Stimulated activated CD4-positive, alpha-beta T cell treated with anti-CD3 and anti-CD28 coated beads, Interleukin-1b, Interleukin-23, amount 100 ng/mL, for 48 hours (primary cell): ENCODE measurements at places on chromosomes 2 and 18.

DNA sequence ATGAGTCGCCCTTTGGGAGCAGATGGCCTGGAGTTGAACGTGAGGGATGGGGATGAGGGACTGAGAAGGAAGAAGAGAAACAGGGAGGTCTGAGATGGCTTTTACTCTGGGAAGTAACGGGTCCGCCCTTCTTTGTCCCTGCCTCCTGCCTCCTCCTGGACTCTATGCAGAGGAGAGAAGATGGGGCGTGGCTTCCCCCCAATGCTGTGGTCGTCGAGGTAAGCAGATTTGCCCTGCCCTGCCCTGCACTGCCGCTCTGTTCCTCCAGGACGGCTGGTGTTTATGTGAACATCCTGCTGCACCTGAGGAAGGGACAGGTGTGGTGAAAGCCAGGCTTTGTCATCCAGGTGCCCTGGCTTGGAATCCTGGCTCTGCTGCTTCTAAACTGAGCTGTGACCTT lies 13.5 kb upstream of the NTSR2 start:
- no peak for DNase-seq

GRCh38 chr2:5977477-5977876 lies 285.3 kb downstream of the SOX11 start:
- no peak for DNase-seq

DNA sequence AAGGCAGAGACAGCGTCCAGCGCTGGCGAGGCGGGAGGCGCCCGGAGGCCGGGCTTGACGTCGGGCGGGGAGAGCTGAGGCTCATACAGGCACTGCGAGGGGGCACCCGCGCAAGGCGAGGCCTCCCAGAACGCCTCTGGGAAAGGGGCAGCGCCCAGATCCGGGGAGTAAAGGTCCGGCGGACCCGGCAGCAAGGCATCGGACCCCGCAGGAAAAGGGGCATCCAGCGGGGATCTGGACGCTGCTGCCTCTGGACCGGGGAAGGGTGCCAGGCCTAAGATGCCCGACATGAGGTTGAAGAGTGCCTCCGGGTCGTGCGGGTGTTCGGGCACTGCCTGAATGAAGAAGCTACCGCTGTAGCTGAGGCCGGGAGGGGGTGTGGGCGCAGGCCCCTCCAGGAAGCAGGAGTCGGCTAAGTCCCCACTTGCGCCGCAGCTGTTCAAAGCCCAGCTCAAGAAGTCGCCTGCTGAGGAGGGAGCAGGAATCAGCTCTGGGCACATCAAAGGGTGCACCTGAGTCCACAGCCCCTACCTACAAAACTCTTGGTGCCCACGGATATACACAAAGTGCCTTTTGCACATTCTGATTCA lies 937 bp downstream of the EGR4 start:
- no peak for DNase-seq

- DNase-seq: no peak
These were observed 41.0 kb upstream of the FOSL2 start for GRCh38 chr2:28351621-28352020.

GRCh38 chr2:205017381-205017780 lies 472.1 kb downstream of the PARD3B start:
- no peak for DNase-seq

- no peak for DNase-seq
These were observed 154.7 kb upstream of the CNTNAP5 start for GRCh38 chr2:123870206-123870880.
